ENCODE measurements at places on chromosomes 4 and X. TPM values are rescaled to one million over a fixed set of nuclear protein-coding genes. Genes with fewer than 3 reads are reported as not detected.

The GPR82 gene
- 0.11 TPM for total RNA-seq

The MAGIX gene
- total RNA-seq: 9.8 TPM

The DNAAF6 gene
- total RNA-seq: not detected

The INTU gene
- 4.3 TPM for total RNA-seq

The MTNR1A gene
- not detected for total RNA-seq

The PDZD4 gene
- total RNA-seq: 3.4 TPM

The AKAP14 gene
- not detected for total RNA-seq

The SH3BP2 gene
- 36.0 TPM for total RNA-seq

The DOCK11 gene
- 1.1 TPM for total RNA-seq

The VMA21 gene
- total RNA-seq: 31.0 TPM

The ZFP42 gene
- not detected for total RNA-seq

The NUDT9 gene
- 15.8 TPM for total RNA-seq

The AP1S2 gene
- 6.0 TPM for total RNA-seq

The MAGEB16 gene
- not detected for total RNA-seq

The ADH1A gene
- total RNA-seq: not detected

The KIAA0232 gene
- 29.9 TPM for total RNA-seq

The MAGEB2 gene
- total RNA-seq: not detected

The MAGED4B gene
- 0.13 TPM for total RNA-seq

The SCLT1 gene
- total RNA-seq: 13.2 TPM

The DDIT4L gene
- 1.7 TPM for total RNA-seq

Measured in esophagus squamous epithelium (tissue), 5 donors.